Stimulated activated CD4-positive, alpha-beta T cell treated with anti-CD3 and anti-CD28 coated beads, Interleukin-2, amount 100 ng/mL, for 4 hours (primary cell): ENCODE measurements at places on chromosomes 13 and 19.

DNA sequence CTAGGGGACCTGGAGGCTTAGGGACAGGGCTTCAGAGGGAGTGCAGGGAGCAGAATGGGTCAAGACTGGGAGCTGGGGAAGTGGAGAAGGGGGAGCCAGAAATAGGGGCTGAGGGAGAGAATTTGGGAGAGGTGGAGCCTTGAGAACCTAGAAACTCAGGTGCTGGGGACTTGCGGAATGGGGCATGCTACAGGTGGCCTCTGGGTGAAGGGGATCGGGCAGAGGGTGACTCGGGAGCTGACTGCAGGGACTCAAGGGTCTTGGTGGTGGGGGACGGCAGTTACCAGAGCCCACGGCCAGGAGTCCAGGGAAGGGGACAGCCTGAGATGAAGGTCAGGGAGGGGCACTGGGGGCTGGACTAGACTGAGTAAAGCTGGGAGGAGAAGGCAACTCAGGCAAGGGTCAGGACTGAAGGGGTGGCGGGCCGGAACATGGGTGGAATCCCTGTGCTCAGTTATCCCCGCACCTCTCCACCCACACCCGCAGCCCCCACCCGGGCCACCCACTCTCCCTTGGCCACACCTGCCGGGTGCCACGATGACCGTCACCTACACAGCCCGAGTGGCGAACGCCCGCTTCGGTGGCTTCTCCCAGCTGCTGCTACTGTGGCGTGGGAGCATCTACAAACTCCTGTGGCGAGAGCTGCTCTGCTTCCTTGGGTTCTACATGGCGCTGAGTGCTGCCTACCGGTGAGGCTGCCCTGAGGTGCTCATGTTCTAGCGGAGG lies 628 bp downstream of the BEST2 start:
- DNase-seq = no peak

- DNase-seq = no peak
Measured at GRCh38 chr13:27455331-27455855, 5.0 kb upstream of the MTIF3 start.

GRCh38 chr19:294341-294945 lies 3.2 kb upstream of the PLPP2 start:
- DNase-seq = no peak

DNA sequence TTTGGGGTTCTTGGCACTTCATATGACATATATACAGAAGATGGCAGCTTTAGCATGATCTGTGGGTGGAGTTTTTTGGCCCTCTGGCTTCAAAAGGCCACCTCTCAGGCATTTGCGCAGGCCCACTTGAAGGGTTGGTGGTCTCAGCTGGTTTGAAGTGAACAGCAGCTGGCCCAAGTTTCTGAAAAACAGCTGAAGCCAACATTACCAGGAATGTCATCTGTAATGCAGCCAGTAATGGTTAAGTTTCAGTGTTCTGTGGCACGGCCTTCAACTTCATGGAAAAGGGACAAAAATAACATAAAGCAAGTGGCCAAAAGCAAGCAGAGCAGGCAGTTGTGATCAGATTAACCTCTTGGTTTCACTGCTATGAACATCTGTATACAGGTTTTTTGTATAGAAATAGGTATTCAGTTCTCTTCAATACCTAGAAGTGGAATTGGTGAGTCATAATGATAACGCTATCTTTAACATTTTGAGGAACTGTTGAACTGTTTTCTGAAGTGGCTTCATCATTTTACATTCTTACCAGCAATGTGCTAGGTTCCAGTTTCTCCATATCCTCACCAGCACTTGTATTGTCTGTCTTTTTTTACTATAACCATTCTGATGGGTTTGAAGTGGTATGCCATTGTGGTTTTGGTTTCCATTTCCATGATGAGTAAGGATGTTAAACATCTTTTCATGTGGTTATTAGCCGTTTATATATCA lies 245.4 kb downstream of the SHISA2 start:
- no peak for DNase-seq

DNA sequence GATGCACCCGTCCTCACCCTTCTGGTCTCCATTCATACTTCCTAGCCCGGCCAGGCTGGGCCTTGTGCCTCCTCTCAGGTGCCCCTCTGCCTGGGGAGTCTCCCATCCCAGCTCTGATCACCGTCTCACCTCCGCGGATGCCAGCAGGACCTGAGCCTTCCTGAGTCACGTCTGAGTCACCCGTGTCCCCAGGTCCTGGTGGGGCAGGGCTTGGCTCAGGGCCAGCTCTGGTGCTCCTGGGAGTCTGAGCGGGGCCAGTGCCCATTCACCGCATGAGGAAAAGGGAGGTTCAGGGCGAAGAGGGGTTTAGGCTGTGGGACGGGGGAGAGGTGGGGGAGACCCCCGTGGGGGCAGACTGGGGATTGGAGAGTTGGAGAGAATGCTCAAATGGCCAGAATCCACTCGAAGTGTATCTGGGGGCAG lies 593 bp downstream of the ATP8B3 start:
- peak; percentile 40 for DNase-seq

DNA sequence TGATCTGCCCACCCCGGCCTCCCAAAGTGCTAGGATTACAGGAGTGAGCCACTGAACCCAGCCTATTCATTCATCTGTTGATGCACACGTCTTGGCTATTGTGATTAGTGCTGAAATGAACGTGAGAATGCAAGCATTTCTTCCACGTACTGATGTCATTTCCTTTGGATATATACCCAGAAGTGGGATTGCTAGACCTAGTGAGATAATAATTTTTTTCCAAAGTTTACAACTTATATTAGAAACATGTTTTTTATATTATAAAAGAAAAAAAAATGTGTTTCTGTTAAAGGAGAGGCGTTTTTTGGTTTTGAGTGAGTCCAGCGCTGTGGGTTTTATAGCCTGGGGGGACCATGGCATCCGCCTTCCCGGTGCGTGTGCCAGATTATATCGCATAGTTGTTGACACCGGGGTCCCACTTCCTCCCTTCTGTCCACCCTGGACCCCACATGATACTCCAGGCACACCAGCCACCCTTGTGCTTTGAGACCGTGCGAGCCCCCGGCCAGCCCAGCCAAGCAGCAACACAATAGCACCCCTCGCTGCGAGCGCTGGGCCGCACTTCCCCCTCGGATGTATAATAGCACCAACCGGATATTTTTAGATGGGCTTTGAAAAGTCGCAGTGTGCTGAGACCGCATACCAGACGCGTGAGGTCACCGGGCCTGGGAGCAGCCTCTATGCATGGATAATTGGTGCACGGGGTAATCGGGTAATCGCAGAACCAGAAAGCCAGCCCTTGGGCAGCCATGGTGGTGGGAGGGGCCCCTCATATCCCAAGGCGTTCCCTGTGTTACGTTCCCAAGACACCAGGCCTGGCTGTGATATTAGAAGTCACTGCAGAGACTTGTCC lies 59.6 kb downstream of the MYO9B start:
- DNase-seq = no peak

DNA sequence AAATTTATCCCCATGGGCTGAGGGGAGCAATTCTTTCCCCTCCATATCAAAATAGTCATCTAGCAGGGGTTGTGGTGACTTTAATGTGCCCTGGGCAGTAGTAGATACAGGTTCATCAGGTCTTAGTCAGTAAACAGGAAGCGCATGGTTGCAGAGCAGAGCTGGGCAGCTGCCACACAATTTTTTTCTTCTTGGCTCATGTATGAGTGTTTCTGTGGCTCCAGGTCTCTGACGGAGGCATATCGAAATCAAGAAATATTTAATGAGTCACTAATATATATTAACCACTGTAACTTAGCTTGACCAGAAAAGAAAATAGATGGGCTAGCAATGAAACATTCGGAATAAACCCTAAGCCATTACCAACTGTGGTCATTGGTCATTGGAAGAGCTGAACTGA lies 68.4 kb upstream of the UBL3 start:
- no peak for DNase-seq

DNA sequence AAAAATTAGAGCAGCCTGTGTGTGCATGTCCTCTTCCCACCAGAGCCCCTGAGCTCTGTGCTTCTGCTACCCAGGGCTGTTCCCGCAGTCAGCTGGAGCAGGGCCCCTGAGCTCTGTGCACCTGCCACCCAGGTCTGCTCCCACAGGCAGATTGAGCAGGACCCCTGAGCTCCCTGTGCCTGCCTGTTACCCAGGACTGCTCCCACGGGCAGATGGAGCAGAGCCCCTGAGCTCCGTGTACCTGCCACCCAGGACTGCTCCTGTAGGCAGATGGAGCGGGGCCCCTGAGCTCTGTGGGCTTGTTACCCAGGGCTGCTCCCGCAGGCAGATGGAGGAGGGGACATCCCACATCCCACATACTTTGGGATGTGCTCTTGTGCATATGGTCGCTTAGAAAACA lies 186.8 kb upstream of the SOX1 start:
- no peak for DNase-seq
